ENCODE measurements at places on chromosomes 3 and 15.

- DNase-seq = no peak
Observed at GRCh38 chr15:34782901-34783300, 12.4 kb downstream of the ACTC1 start.

GRCh38 chr3:58522759-58523425, 14.1 kb downstream of the ACOX2 start:
- no peak for DNase-seq

DNA sequence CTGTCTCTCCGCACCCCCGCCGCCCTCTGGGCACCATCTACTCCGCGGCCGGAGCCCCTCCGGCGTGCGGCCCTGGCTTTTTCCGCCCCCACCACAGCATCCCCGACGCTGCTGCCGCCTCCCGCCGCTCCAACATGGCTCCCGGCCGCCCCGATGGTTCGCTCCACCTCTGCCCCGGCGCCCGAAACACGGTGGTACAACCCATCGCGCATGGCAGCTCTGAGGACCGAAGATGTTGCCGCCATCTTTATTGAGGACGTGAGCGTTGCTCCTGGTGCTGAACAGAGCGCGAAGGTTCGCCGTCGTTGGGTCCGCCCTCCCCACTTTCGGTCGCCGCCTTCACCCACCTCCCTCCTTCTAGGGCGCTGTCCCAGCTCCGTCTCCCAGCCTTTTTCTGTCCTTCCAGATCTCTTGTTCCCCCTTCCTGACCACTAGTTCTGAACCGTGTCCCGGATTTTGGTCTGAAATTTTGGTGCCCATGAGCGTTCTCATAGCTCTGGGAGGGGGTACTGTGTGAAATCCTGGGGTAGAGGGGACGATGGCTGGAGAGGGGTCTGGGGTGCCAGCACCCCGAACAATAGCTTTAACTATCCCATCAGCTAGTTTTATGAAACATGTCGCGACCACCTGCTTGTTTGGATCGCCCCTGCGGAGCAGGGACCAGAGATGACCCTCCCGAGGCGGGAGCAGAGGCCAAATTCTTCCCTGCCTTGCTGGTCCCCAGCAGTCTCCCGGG, at the start of gene CELSR3:
CELSR3 (minus strand) TSS at position 134 of the 736 bp plus-strand sequence. CDS start 252 bp downstream, outside the sequence.
- DNase-seq = peak; percentile 96

DNA sequence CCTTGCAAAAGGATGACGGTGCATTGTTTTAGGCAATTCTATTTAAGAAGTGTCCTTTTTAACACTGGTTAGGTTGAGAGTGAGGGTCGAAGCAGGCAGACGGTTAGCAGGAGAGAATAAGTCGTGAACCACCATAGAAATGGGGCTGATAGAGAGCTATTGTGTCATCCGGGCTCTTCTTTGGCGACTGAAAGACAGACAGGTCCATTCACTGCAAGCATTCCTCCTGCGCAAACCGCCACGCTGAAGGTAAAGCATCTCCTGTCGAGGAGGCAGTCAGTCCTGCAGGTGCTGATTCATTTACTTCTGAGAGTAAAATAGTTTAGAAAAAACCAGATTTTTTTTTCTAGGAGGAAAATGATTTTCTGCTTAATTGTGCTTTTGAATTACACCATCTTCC, 1002.8 kb upstream of the NR2F2 start:
- DNase-seq = no peak

DNA sequence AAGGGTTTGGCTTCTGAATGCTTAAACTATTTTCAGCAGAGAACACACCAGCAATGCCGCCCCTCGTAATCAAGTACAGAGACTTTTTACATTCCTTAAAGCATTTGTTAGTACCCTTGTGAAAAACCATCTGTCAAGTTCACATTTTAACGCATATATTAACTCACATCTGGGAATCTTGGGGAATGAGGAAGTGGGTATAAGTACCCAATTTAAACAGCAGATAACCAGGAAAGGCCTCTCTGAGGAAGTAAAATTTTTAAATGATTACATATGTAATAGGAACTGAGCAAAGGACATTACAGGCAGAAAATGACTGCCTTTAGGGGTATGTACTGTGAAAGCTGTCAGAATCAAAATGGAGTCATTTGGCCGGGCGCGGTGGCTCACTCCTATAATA, 12.8 kb upstream of the CFAP44 start:
- DNase-seq = no peak

DNA sequence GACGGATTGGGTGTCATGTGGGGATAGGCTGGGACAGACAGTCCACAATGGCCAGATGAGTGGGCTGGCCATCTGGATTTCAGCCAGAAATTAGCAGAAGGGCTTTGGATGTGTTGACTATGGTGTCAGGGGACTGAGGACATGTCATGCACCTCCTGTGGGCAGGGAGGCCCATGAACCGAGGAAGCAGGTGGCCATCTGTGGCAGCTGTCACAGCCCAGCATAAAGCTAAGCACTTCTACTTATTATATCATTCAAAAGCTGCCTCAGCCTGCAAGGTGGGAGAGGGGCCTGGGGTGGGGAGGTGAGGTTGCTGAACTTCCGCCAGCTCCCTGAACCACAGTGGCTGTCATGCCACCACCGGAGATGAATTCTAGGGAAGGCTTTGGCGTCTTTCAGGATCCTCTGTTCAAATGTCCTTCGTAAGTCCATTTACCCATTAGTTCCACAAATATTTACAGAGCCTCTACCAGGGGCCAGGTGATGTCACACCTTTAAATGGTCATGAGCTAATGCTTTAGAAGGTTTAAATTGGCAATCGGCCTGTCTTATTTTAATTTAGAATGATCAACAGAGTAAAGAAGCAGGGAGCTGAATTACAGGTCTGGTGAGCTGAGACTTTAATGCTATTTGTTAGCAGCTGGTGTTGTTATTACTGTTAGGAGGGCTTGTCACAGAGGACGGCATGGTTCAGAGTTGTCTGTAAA, 23.6 kb upstream of the CAV3 start:
- no peak for DNase-seq

- DNase-seq = no peak
Observed at GRCh38 chr15:40844696-40845030, 815 bp downstream of the SPINT1 start.

DNA sequence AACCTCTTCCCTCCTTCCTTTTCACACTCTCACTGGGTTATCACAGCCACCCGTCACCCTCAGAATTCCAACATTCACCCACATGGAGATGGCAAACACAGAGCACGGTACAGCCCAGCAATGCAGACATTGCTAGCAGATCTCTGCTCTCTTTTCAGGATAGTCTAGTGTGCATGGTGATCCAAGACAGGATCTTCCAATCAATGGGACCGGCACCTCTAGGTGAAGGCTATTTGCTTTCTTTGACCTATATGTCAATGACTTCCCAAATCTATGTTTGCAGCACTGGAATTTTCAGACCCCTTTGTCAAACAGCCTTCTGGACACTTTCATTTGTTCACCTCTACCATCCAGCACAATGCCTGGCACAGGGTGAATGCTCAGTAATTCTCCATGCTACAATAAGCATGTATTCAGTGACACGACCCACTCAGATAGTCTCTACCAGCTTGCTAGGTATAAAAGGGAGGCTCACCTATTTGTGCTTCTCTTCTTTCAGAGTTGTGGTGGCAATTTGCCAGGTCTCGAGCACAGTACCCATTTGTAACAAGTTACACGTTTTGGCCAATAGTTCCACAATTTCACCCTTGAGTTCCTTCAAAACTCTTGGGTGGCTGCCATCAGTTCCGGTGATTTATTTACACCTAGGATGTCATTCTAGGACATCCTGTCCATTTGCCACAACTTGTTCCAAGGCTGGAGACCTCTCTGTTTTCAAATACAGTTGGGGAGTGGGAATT, 279.1 kb upstream of the ICE2 start:
- peak; percentile 10 for DNase-seq

DNA sequence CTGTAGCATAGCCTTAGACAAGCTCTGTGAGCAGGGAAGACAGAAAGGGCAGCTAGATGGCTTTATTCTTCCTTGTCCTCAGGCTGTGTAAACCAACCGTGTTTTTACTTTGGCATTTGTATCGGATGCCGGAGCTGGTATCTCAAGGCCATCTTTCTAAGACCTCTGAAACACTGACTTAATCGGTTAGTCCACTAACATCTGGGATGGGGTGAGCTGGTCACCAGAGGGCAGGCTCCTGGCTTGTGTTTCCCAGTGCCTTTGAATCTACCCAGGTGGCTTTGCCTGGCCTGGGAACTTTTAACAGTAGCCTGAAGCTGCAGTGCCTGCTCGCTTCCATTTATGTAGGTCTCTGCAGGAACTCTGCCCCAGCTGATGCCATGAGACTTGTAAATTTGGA, 252.7 kb downstream of the NR1D2 start:
- DNase-seq = no peak

DNA sequence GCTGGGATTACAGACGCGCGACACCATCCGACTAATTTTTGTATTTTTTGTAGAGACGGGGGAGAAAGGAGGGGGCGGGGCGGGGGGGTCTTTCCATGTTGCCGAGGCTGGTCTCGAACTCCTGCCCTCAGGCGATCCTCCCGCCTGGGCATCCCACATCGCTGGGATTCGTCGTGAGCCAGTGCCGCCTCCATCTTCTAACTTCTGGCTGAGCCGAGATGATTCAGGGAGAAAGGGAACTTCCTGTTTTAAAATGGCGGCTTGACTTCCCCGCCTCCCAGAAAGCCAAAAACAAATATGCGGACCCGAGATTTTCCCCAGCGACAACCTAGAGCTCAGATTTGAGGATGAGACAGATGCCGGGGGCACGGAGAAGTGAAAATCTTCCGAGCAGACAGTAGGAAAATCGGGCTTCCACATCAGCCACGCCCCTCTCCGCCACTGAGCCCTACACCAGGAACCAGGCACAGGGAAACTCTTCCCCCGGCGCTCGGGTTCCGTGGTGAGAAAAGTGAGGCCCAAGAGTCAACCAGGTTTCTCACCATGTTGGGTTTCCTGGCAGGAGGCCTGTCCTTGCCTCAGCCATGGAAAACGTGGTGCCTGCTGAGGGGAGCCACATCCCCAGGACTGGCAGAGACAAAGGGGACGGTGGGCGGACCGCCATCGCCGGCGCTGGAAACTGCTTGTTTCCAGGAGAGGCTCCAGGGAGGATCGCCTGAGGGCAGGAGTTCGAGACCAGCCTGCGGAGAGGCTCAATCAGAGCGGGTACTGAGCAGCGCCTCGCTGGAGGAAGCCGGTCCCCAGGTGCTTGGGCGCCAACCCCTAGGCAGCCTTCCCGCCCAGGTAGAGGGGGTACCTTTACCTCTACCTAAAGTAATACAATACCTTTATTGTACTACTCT, 18.7 kb downstream of the CHST14 start:
- no peak for DNase-seq

GRCh38 chr3:28575746-28576613, 227.4 kb upstream of the AZI2 start:
- peak; percentile 34 for DNase-seq

DNA sequence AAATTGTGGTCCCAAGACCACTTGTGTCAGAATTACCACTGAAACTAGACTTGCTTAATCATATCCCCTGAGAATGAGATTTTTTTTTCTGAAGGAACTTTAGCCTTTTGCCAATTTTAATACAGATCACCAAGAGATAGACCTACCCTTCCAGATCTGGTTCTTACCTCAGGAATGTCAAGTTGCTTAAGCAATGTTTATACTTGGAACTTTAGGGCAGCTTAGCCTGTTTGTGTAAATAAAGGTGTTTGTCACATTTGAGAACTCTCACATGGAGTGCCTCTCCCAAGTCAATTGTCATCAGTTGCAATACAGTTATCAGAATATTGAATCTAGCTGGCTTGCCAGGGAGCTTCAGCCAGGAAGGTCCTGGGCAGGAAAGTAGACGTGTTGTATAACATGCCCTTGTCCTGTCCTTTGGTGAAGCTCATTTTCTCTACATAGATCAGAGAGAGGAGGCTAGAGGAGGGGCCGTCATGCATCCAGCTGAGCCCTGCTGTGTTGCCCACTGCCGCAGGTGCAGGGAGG, 3.9 kb downstream of the GPD1L start:
- no peak for DNase-seq

DNA sequence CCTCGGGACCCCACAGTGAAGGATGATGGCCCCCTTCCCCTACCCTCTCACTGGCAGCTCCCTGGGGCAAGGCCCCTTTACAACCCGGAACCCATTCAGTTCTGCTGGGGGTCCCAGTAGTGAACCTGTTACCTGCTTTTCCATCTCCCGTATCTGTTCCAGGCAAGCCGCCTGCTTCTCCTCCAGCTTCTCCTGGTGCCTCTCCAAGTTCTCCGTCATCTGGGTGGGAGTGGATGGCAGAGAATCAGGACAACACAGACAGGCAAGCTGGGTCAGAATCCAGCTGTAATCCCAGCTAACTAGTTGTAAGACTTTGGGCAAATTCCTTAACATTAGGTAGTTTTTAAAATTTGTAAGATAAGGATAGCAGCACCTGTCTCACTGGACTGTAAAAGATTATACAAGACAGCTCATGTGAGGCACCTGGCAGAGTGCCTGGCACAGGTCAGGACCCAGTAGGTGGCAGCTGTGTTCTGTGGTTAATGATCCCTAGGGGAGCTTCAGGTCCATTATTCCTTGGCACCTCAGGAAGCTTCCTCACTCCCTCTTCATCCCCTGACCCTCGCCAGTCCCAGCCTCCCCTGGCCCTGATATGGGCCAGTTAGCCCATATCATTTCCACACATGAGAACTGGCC, 6.4 kb upstream of the ANKRD63 start:
- no peak for DNase-seq

- peak; percentile 63 for DNase-seq
Observed at GRCh38 chr3:31610700-31611275, 78.1 kb downstream of the STT3B start.

DNA sequence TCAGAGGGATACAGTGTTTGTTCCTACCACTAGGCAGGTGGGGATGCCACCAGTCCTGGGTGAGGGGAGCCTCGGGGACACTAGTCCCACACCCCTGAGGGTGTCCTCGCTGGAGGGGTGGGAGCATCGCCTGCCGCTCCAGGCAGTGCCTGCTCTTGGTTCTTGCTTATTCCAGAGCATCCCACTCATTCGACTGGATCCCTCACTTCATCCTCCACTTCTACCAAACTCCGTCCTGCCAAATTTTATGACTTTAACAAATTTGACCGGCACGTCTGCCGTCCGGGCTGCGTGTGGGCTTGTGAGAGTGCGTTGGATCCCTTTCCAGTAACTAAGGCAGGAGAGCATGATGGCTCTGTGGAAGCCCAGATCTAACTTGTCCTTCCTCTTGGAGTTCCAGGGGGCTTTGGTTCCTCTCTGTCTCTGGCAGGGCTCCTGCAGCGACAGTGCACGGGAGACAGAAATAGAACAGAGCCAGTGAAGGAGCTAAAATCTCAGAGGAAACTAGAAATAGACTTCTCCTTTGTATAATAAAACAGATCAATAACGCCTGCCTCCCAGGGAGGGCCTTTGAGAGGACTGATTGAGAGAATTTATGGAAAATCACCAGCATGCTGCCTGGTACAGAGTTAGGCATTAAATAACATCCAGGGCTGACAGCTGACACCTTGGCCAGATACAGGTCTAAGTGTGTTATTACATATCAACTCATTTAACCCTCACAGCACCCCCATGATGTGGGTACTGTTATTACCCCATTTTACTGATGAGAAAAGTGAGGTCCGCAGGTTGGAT, 34.5 kb downstream of the MGLL start:
- no peak for DNase-seq

DNA sequence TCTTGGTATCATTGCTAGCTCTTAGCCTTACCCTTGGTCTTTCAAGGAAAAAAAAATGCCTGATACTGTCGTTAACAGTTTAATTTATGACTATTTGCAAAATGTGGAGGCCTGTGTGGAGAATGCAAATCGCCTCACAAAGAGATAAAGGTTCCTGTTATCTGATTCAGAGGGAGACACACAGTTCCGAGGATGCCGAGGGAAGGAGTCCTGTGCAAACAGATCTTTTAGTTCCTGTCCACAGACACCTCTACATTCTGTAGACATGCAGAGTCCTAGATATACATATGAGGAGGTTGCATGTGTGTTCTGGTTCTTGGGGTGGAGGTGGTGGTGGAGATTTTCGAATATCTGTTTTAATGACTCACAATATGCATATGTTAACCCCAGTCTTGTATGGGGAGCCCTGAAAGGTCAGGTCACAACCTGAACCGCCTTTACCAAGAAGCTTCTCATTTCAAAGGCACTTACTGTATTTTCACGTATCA, 5.7 kb downstream of the NR2F2 start:
- no peak for DNase-seq

Data from cardiac muscle cell (in vitro differentiated cells and primary cell).